ENCODE measurements at places on chromosomes 3 and 15.

- no peak for DNase-seq
These were observed 74.7 kb upstream of the SYN2 start for GRCh38 chr3:11929531-11929930.

GRCh38 chr15:74317820-74318375, 49.5 kb downstream of the CYP11A1 start:
- peak; percentile 89 for DNase-seq

DNA sequence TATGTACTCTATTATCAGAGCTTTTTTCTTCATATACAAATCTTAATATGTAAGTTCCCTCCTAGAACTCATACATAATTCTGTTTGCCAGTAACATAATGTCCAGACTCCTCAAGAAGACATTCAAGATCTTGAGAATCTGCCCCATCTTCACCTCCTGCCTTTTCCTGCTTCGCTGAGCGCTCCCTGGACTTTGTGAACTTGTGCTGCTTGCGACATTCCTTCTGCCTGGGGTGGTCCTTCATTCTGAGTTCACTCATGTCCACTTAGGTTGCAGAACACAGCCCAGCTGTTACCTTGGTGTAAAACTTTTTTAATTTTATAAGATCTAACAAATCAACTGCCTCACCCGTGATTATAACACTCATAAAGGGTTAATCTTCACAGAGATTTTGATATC, 478.5 kb upstream of the EPHA3 start:
- DNase-seq: no peak

- no peak for DNase-seq
These were observed 24.0 kb downstream of the PLSCR5 start for GRCh38 chr3:146581080-146581601.

Measured in T1000 (cell line).